T-helper 17 cell (primary cell): ENCODE measurements at places on chromosomes 11 and 22. TPM values are rescaled to one million over a fixed set of nuclear protein-coding genes. Genes with fewer than 3 reads are reported as not detected.

Gene CCDC87
- total RNA-seq = 0.63 TPM

Gene OR8I2
- total RNA-seq = not detected

Gene TYR
- total RNA-seq = not detected

Gene LRRC74B
- 0.10 TPM for total RNA-seq

Gene OR52A1
- not detected for total RNA-seq

Gene TRIM29
- not detected for total RNA-seq

Gene SPDYC
- not detected for total RNA-seq
